NCI-H2107 (cell line): ENCODE measurements at places on chromosomes 3 and 15.
A peak's percentile ranks its signal among the peaks of the same experiment; 100 is the strongest.

GRCh38 chr15:50798684-50799083 is 33.2 kb upstream of the SPPL2A start:
- no peak for DNase-seq

DNA sequence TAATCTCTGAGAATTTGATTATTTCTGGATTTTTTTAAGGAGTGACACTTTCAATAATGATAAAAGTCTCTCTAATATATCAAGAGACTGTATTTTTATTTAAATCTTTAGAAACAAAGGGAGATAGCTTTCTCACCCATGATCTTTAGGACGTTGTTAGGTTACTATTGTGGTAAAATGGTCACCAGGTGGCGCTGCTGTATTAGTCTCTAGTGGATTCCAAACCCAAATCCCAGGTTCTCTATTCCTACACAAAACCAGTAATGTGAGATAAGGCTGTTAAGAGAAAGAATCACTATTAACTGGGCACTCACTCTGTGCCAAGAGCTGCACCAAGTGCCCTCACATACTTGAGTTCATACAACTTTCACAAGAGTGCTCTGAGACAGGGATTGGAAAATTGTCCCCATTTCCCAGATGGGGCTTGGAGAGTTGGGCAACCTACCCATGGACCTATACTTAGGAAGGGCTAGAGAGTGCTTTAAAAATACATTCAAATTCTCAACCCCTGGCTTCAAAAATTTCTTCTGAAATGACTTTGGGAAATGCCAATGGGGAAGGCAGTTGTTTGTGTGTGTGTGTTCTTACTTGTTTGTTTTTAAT is 593.4 kb upstream of the TGFBR2 start:
- DNase-seq = no peak

GRCh38 chr3:64303401-64303800 is 78.1 kb upstream of the PRICKLE2 start:
- no peak for DNase-seq

GRCh38 chr15:58628206-58628947 is 121.1 kb downstream of the ADAM10 start:
- DNase-seq = no peak

GRCh38 chr3:43294975-43295374 is 8.6 kb downstream of the SNRK start:
- DNase-seq = no peak

GRCh38 chr3:13750731-13751130 is 129.1 kb downstream of the WNT7A start:
- no peak for DNase-seq

- DNase-seq = no peak
These were observed 89.9 kb downstream of the LRTM1 start for GRCh38 chr3:54837964-54838363.

DNA sequence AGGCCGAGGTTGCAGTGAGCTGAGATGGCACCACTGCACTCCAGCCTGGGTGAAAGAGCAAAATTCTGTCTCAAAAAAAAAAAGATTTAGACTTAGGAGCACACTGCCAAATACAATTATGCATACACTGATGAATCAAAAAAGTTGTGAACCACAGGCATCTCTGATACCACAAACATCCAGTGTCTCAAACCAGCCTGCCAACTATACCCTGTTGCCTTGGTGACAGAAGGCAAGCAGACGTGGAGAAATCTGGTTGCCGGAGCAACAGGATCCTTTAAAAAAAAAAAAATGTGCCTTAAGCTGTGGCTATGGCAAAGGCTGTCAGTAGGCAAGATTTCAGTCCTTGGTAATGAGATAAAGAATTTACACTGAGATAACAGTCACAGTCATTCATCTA is 202.3 kb downstream of the NEK10 start:
- DNase-seq = no peak

DNA sequence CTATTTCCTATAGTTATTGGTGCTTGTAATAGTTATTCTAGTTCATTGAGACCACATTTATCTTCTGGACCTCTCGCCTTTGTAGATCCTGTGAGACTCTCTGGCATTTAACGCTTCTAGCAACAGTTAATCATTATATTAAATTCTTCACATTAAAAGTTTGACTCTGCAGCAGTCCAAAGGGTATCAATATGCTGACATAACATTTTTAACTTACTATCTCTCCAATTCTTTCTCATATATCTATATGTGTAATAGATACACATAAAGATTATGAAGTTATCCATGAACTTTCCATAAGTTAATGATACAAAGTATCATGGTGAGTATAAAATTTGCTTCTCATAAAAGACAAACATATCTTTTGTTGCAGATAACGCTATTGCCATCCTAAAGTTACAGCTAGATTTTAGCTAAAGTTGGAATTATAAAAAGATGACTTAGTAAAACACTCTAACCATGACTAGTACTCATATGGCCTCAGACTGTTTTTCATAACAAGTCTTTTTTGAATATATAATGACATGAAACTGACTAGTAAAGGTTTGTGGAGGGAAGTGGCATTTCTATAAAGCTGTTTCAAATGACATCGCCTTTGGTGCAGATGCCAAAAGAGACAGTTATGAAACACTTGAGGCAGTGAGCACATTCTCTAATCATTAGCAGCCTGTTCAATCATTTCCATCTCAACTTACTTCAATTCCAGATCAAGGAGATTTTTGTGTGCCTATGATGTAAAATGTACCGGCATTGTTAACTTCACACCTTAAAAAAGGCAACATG is 379.3 kb upstream of the CBLB start:
- no peak for DNase-seq

GRCh38 chr15:51004103-51004551 is 90.6 kb downstream of the TNFAIP8L3 start:
- no peak for DNase-seq

DNA sequence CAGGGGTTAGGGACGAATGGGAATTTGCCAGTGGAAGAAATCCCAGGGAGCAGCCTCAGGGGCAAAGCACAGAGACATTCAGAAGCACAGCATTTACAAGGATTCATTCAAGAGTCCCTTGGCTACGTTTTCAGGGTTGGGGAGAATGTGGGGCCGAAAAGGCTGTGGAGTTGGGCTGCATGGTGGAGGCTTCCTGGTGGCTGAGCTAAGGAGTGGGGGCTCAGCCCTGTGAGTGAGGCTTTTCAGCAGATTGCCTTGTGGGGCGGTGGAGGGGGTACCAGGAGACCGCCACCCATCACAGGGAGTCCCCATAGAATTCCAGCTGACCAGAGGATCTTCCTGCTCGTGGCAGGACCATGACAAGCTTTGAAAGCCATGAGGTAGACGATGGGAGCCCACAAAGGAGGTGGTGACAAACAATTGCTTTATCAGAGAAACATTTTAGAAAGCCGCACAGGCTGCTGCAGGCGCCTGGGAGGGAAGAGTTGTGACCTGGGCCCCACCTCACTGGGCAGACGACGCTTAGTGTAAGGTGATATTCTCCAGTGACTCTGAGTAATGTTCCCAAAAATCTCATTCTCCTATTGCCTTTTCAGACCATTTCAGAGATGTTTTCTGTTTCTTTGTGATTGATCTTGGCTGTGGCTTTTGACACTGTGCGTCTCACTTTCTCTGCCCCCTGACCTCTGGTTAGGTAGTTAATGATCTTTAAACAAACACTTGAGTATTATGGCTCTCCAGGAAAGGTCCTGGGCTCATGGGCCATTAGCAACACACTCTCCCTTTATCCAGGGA is 128.0 kb downstream of the DNAJB8 start:
- no peak for DNase-seq

GRCh38 chr15:77597804-77598453 is 34.8 kb downstream of the LINGO1 start:
- no peak for DNase-seq

GRCh38 chr15:78212546-78213424 is 21.6 kb downstream of the ACSBG1 start:
- no peak for DNase-seq

DNA sequence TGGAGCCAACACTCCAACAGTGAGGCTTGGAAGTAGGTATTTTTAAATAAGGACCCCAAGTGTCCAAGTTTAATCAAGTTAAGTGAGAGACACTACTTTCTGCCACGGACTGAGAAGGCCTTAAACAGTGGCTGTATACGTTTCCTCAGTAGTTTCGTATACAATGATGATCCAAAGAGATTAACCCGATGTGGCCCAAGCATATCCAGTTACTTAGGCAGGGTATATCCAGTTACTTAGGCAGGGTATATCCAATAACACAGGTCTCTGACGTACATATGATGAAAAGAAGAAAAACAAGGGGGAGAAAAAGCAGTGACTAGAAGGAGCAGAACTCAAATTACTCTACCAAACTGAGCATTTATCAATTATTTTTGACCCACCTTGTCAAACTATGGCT is 591.4 kb downstream of the FOXP1 start:
- DNase-seq = no peak

GRCh38 chr3:117630885-117631284 is 921.3 kb downstream of the TUSC7 start:
- peak; percentile 8 for DNase-seq

DNA sequence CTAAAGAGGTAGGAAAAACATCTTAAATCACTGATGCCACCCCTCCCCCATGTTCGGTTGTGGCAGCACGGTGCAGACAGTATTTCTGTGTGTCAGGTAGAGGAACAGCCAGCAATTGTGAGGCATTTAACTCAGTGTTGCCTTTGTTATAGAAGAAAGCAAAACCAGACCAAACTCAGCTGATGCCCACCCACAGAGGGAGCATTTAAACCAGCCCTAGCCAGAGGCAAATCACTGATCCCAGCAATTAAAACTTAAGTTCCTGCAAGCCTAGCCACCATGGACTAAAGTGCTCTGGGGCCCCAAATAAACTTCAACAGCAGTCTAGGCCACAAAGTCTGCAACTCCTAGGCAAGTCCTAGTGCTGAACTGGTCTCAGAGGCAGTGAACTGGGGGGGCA is 94.5 kb downstream of the CFAP20DC start:
- no peak for DNase-seq

- no peak for DNase-seq
These were observed 28.1 kb downstream of the CCNL1 start for GRCh38 chr3:157131861-157132260.

- DNase-seq = no peak
These were observed 76.0 kb upstream of the SEC13 start for GRCh38 chr3:10396931-10397330.

DNA sequence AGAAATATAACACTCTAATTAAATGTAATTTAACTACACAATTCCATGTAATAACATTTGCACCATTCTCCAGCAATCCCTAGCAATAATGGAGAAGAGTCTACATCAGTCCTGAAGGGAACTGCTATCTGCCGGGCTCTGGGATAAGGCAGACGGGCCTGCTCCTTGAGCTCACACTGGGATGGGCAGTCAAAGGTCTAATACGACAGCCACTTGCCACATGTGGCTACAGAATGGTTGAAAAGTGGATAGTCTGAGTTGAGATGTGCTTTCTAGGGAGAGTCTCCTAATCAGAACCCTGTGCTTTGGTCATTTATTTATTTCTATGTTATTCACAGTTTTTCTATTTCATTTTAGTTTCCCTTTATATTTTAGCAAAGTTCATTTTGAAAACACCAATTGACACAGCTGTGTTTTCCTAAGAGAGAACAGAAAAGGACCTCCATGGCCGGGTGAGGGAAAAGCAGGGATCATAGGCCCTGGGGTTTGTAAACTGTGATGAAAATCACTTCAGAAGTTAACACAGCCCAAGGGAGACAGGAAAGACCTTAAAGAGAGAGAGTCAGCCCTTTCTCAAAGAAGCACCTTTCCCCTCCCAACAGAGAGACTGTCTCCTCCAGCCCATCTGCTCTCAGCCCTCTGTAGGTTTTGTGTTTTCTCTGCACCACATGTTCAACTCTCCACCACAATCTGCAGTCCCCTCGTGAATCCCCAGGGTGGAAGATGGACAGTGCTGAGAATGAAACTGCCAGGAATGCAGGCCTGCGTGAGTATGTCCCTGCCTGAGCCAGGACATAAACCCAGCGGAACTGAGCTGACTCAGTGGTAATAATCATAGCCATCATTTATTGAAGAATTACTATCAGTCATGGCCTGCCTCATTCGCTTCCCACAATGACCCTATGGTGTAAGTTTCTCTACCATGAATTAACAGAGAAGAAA is 11.6 kb downstream of the FSIP1 start:
- no peak for DNase-seq

- DNase-seq = no peak
These were observed 388.8 kb upstream of the PPP2R3A start for GRCh38 chr3:135576751-135577150.

GRCh38 chr3:61729038-61729634 is 167.8 kb downstream of the PTPRG start:
- DNase-seq = no peak

- no peak for DNase-seq
These were observed 261.0 kb downstream of the ROBO1 start for GRCh38 chr3:79506751-79507150.

- DNase-seq = no peak
These were observed 37.5 kb upstream of the IQSEC1 start for GRCh38 chr3:13110678-13111116.

- DNase-seq = no peak
These were observed 66.1 kb downstream of the KBTBD12 start for GRCh38 chr3:127981097-127981496.

DNA sequence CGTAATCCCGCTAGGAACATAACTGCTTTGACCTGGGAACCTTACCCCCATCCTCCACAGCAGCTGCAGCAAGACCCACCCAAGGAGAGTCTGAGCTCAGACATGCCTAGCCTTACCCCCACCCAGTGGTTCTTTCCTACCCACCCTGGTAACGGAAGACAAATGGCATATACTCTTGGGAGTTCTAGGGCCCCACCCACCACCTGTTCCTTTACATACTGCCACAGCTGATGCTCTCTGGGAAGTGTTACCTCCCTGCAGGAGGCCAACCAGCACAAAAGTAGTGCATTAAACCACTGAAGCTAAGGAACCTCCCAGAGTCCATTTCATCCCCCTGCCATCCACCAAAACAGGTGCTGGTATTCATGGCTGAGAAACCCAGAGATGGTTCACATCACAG is 50.6 kb upstream of the AZI2 start:
- no peak for DNase-seq

GRCh38 chr3:103170651-103171050 is 735.8 kb downstream of the ZPLD1 start:
- DNase-seq = no peak

DNA sequence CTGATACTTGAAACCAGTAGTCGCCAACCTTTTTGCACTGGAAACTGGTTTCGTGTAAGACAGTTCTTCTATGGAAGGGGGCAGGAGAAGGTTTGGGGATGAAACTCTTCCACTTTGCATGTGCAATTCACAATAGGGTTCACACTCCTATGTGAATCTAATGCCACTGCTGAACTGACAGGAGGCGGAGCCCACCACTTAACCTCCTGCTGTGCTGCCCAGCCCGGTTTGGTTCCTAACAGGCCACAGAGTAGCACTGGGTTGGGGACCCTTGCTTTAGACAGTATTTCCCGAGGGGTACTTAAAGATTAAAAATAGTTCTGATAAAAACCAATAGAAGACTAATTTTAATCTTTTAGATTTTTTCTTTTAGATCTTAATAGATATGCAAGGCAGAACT is 11.1 kb downstream of the TFG start:
- DNase-seq = no peak
